ENCODE measurements at places on chromosomes 2 and 18.

DNA sequence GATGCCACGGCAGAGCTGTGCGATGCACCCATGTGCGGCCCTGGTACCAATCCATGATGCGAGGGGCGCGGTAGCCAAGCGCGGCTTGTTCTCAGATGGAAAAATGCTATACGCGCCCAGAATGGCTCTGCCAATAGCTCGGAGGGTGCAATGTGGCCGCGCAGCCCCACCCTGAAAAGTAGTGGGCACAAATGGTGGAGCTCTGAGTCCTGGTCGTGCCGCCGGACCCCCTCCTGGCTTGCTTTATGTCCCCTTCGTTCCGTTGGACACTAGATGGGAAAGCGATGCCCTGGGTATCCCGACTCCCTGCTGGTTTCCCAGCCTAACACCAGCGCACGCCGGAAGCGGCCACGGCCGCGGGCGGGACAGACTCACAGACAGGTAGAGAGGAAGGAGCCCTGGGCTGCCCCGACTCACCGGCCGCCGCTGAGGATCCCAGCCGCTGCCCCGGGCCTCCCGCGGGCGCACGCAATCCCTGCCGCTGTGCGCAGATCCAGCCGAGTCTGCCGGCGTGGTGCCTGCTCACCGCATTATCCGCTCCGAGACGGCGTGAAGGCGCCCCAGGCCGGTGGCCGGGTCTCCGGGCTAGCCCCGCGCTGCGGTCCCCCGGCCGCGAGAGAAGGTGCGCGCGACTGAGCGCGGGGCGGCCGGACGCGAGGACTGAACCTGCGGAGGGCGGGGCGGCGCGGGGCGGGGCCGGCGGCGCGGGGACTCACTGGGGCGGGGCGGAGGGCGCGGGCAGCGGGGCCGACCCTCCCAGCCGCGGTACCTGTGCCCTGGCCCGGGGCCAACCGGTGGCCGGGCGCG is at the start of gene CDC42EP3:
CDC42EP3 (minus strand) TSS at position 634 of the 807 bp plus-strand sequence. CDS start 25,055 bp downstream, outside the sequence.
- DNase-seq, result peak; percentile 69

GRCh38 chr2:309148-309953 is 21.5 kb upstream of the ALKAL2 start:
- DNase-seq, result no peak

DNA sequence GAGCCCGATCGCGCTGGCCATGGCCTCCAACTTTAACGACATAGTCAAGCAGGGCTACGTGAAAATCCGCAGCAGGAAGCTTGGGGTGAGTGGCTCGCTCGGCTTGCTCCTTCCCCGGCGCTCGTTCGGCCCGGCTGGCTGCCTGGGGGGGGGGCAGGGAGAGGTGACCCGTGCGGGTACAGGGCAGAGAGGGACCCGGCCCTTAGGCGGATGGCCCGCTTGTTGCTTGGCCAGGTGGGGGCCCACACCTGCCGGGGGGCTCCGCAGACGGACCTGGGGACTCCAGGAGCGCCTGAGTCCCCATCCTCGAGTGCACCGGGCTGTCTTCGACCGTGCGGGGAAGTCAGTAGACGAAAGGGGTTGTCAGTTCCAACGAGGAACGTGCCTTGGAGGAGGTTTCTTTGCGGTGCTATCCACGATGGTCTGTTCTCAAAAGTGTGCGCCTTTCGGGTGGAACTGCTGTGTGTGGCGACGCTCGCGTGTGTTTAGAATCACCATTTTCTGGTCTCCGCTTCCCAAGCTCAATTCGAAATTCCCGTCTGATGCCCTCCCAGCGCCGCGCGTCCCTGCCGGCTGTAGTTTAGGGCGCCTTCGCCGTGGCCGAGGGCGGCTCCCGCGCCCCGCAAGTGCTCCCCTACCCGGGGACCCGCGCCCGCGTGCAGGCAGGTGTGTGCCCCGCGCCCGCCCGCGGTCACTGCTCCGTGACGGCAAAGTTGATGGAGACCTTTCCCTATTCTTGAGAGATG is 711 bp downstream of the DOK6 start:
- peak; percentile 27 for DNase-seq

DNA sequence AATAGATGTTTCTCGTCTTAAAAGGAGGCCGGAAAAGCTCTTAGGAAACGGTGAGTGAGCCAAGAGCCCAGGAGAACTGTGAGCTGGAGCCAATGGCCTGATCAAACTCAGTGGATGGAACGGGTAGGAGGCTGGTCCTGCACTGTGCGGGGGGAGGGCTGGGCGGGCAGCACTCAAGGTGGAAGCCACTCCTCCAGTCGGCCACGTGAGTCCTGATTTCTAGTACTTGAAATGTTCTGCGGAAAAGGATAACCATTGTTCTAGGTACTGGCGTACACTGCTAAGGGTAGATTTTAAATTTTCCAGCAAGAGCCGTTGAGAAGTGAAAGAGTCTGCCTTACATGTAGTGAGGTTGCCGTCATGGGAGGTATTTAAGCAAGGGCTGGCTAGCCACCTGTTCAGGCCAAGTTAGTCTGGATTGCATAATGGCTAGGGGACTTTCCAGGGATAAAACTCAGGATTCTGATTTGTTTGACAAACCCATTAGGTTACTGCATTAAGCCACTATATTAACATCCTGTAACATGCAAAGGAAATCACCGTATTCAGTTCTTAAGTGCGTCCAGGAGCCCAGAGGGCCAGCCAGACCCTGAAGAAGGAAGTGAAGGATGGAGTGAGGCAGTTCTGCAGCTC is 51.3 kb upstream of the ODC1 start:
- DNase-seq, result no peak

GRCh38 chr2:102690012-102690411 is 70.7 kb downstream of the SLC9A2 start:
- DNase-seq, result no peak

DNA sequence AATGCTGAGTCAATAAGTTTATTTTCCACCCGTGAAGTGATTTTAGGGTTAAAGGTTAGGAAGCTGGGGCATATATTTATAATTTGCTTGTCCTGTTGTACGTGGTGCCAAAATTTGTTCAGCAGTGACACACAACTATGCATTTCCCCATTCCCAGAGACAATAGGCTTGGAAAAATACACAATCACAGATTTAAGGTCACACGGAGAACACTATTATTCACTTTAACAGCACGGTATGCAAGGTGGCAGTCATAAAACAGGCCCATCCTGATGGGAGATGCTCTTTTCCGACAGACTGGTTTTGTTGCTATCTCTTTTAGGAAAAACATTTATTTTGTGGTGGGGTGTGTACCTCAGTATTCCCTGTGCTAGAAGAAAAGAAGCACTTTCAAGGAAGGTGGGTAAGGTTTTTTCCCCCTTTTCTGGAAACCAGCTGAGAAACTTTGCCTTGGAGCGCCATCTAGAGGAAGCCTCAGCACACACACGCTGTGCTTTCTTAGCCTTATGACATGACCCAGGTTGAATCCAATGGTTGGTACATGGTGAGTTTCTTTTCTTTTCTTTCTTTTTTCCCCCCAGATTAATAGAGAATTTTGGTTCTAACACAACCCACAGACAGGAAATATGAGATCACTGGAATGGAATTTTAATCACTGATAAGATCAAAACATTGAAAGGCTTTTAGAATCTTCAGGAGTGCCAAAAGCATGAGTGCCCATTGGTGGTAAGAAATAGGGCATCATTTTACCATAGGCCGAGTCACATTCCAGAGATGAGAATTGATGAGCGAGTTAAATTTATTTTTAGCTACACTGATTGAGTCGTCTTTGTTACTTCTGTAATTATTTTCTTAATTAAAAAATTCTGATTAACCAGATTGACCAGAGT is 332.1 kb downstream of the AGPS start:
- peak; percentile 71 for DNase-seq

- DNase-seq, result no peak
These were observed 112.4 kb upstream of the UPP2 start for GRCh38 chr2:157989227-157989626.

- DNase-seq, result no peak
These were observed 178.0 kb downstream of the BABAM2 start for GRCh38 chr2:28068527-28068926.

DNA sequence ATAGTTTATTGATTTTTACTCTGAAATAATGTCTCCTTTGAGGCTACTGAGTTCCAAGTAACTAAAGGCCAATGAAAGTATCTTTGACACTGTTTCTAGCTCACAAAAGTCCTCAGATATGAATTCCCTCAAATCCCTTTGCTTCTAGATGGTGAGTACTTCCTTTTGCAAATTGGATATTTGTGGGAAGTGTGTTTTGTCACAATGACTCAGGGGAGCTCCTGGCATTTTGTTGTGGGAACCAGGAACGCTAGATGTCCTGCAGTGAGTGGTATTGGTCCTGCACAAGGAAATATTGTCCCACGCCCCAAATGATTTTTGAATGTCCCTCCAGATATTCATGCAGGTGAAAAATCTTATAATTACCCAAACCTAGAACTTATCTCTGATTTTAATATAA is 24.3 kb downstream of the TACR1 start:
- DNase-seq, result no peak

DNA sequence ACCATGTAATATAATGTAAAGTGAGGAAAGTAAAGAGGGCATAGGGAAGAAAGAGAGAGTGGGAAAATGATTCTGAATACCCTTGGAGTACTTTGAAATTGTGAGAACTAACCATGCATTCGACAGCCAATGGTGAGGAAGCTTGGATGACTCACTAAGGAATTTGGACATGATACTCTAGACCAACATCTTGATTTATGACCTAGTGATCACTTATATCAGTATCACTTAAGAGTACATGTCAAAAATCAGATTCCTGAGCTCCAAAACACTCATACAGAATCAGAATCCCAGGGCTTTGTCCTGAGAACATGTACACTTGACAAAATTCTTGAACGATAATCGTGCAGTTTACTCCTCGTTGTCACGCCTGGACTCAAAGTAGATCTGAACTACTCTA is 1899.8 kb upstream of the PIK3C3 start:
- no peak for DNase-seq

- DNase-seq, result no peak
These were observed 230.4 kb upstream of the COPS8 start for GRCh38 chr2:236855176-236855865.

- DNase-seq, result no peak
These were observed 68.1 kb downstream of the SDC1 start for GRCh38 chr2:20156836-20157192.

DNA sequence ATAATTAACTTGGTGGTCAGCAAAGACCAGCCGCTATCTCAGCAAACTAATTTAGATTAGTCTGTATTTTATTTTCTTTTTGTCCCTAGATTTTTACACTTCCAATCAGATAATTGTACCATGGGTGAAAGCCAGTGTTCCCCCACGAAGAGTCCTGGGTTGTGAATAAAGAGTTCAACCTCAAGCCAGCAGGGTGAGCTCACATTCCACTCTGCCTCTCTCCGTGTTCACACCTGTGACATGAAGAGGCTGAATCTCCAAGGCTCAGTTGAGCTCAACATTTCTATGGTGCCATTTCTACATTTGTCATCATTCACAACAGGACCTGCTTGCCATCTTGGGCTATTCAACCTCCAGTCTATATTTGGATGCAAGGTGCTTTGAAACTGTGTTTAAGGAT is 771.5 kb downstream of the GALR1 start:
- no peak for DNase-seq

- no peak for DNase-seq
These were observed 104.4 kb downstream of the PTH2R start for GRCh38 chr2:208511016-208511415.
